Naive thymus-derived CD8-positive, alpha-beta T cell (primary cell): ENCODE measurements at places on chromosomes 11 and 22.

DNA sequence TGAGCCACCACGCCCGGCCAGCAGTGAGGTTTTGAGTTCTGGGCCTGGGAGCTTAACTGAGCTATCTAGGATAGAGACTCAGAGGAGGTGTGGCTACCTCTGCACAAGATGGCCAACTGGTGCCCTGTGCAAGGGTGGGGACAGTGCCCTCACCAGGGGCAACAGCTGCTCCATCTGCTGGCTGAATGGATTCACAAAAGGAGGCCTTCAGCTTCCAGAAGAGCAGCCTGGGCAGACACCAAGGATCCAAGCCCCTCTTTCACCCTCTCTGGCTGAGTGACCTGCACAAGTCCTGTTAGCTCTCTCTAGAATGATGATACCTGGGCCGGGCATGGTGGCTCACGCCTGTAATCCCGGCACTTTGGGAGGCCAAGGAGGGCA is 33.5 kb upstream of the BAIAP2L2 start:
- no peak overlapping the region for H3K27ac ChIP-seq
- H3K36me3 ChIP-seq = no peaks in the 10 kb centered on the region
- H3K4me3 ChIP-seq = no peak overlapping the region
- H3K27me3 ChIP-seq = no peaks in the 10 kb centered on the region
- DNase-seq = no peak
- H3K4me1 ChIP-seq = peaks cover 19% of the 10 kb centered on the region

DNA sequence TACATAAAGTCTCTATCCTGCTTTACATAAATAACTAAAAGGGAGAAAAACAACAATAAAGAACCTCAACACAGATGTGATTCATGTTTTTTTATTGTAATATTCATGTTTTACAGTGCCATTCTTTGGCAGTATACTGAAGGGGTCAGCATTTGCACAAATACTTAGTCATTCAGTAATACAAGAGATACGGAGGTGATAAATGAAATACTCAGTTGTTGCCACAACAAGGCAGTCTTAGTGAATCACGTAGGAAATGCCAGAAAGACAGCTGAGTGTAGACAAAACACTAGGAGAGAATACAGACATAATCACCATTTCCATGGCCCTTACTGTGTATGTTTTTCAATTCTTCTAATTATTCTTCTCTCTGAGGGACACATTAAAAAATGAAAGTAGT is 910.4 kb downstream of the METTL15 start:
- no peaks in the 10 kb centered on the region for H3K4me1 ChIP-seq
- no peak overlapping the region for H3K27ac ChIP-seq
- no peak overlapping the region for H3K4me3 ChIP-seq

- no peak overlapping the region for H3K27ac ChIP-seq
- peaks cover 2% of the 10 kb centered on the region for H3K36me3 ChIP-seq
- DNase-seq = no peak
Observed at GRCh38 chr11:14956111-14956510, 16.0 kb downstream of the CALCA start.

DNA sequence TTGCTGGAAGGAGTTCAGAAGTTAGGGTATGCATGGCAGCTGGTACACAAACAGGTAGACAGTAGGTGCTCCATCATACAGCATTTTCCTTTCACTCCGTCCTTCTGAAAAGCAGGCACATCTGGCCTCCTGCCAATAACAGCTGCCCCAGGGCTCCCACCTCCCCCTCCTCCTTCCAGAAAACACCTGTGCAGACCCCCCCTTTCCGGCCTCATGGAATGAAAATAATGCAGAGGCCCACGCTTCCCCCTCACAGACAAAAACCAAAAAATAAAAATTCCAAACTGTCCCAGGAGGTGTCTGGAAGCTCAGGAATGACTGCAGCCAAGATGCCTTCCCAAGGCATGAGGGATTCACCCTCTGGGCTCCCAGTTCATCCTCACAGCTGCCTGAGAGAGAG is 185.5 kb downstream of the MN1 start:
- no peaks in the 10 kb centered on the region for H3K36me3 ChIP-seq
- no peak overlapping the region for H3K27ac ChIP-seq
- no peak for DNase-seq
- no peak overlapping the region for H3K4me3 ChIP-seq

GRCh38 chr11:107834995-107835394 is 23.6 kb downstream of the SLC35F2 start:
- no peak overlapping the region for H3K4me3 ChIP-seq
- peaks cover 6% of the 10 kb centered on the region for H3K4me1 ChIP-seq
- H3K27me3 ChIP-seq = no peaks in the 10 kb centered on the region
- H3K36me3 ChIP-seq = no peaks in the 10 kb centered on the region
- no peak for DNase-seq
- H3K27ac ChIP-seq = no peak overlapping the region

DNA sequence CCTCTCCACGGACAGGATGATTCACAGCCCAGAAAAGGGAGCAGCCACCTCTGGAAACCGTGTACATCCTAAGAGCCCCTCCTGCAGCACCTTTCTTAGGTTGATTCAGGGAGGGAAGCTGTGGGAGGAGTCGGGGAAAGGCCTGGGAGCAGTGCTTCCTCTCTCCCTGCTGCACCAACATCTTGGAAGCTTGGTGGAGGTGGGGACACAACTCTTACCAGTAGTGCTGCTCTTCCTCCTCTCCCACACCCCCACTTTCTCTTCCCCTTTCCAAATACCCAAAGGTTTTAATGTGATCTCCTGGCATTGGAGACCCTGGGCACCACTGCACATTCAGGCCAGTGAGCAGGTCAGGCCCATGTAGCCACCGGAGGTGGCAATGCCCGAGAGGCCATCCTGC is 46.4 kb upstream of the HORMAD2 start:
- H3K27me3 ChIP-seq = no peaks in the 10 kb centered on the region
- H3K4me3 ChIP-seq = no peak overlapping the region
- no peak for DNase-seq
- no peaks in the 10 kb centered on the region for H3K4me1 ChIP-seq
- H3K36me3 ChIP-seq = no peaks in the 10 kb centered on the region
- H3K27ac ChIP-seq = peak overlapping the region; percentile 85

GRCh38 chr11:7220636-7221035 is 31.1 kb upstream of the SYT9 start:
- no peaks in the 10 kb centered on the region for H3K36me3 ChIP-seq
- H3K27ac ChIP-seq = no peak overlapping the region
- peaks cover 32% of the 10 kb centered on the region for H3K27me3 ChIP-seq
- H3K4me3 ChIP-seq = no peak overlapping the region
- no peaks in the 10 kb centered on the region for H3K4me1 ChIP-seq

DNA sequence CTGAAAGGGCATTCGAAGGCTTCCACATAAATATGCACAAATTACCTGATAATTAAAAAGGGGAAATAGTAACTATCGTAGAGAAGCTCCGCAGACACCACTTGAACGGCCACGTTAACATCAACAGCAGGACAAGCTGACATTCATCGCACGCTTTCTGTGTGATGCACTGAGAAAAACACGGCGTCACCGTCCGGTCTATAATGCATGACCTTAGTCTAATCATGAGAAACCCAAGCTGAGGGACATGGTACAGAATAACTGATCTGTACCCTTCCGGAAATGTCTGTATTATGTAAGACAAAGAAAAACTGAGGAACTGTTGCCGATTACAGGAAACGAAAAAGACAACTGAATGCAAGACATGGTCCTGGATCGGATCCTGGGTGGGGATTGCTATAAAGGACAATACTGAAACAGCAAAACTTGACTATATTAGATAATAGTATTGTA is 678 bp upstream of the RANGAP1 start:
- peaks cover 32% of the 10 kb centered on the region for H3K4me1 ChIP-seq
- no peaks in the 10 kb centered on the region for H3K27me3 ChIP-seq
- peaks cover 25% of the 10 kb centered on the region for H3K36me3 ChIP-seq

DNA sequence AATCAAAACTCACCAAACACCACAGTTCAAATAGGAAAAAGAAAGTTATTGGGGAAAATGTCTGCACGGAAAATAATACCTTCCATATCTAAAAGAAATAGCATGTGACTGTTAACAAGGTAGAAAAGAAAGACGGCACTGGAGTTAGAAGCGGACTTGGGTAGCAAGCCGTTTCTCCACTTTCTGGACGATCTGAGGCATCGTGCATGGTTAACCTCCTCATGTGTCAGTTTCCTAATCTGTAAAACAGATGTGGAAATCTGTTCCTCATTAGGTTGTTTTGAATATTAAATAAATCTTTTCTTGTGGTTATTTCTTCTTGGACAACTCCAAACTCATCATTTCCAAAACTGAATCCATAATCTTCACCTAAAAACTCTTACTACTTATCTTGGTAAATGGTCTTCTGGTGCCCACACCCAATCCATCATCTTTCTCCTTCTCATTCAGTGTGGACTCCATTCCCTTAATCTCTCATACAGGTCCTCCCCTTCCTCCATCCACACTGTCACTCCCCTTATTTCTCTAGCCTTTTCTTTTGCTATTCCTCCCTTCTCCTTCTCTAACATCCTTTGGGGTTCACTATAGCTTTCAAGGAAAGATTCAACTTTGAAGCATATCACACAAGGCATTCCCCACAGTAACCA is 53.5 kb downstream of the VSIG10L2 start:
- H3K4me1 ChIP-seq = no peaks in the 10 kb centered on the region
- H3K27me3 ChIP-seq = no peaks in the 10 kb centered on the region
- no peak for DNase-seq
- no peak overlapping the region for H3K27ac ChIP-seq
- peaks cover 23% of the 10 kb centered on the region for H3K36me3 ChIP-seq
- no peak overlapping the region for H3K4me3 ChIP-seq

- no peak for DNase-seq
- H3K4me3 ChIP-seq = no peak overlapping the region
Observed at GRCh38 chr11:131868629-131869507, 498.5 kb downstream of the NTM start.

DNA sequence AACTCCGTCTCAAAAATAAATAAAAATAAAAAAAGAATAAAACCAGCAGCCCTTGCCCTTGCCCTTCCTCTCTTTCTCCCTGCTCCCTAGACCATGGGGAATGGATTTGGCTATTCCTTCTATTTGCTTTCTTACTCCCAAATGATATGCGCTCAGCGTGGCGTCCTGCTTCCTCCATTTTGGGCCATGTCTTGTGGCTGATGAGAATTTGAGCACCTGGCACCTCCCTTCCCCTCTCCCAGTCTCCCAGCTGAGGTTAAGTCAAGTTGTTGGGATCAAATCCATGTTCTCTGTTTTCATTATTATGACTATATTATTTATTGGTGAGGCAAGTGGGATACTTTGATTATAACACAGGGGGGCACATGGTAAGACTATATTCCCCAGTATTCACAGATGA is 10.8 kb upstream of the CTTN start:
- peaks cover 13% of the 10 kb centered on the region for H3K36me3 ChIP-seq
- DNase-seq = no peak
- H3K27ac ChIP-seq = no peak overlapping the region
- peaks cover 19% of the 10 kb centered on the region for H3K27me3 ChIP-seq
- no peaks in the 10 kb centered on the region for H3K4me1 ChIP-seq

DNA sequence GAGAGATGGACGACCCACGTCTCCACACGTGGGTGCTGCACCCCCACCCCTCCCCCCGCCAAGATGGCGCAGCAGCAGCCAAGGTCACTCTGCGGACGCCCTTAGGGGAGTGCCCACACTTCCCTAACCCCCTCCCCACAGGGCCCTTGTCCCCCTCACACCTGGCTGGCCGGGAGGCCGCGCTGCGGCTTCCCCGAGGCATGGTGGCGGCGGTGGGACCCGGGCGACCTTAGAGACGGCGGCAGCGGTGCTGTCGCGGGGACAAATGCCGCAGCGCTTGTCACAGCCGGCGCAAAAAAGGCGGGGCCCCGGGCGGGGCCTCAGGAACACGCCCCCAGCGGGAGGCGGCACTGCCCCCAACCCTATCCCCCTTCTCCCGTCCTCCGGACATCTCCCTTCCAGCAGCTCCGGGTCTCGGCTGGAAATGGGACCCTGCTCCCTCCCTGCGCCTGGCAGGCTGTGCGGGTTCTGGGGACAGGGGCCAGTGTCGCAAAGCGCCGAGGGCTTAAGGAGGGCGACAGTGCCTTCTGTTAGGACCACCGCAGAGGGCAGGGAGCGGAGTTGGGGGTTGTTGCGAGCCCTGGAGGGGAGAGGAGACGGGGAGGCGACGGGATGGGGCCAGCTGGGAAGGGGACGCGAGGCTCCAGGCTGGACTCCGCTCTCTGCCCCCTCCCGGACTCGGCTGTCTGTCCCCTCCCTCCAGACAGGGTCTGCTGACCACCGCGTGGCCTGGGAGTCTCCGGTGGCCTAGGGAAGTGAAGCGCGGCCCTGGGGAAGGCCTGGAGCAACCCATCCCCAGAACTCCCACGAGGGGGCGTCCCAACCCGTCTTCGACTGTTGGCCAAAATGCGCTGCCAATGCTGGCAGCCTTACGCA is at the start of gene CHCHD10:
Gene CHCHD10 (minus strand): TSS at position 300 of the 876 bp plus-strand sequence. CDS start 98 bp downstream, at position 202.
- no peaks in the 10 kb centered on the region for H3K27me3 ChIP-seq
- DNase-seq = peak; percentile 71
- H3K36me3 ChIP-seq = peaks cover 2% of the 10 kb centered on the region
- H3K4me1 ChIP-seq = peaks cover 67% of the 10 kb centered on the region
